ENCODE measurements at places on chromosomes 12 and 14.

DNA sequence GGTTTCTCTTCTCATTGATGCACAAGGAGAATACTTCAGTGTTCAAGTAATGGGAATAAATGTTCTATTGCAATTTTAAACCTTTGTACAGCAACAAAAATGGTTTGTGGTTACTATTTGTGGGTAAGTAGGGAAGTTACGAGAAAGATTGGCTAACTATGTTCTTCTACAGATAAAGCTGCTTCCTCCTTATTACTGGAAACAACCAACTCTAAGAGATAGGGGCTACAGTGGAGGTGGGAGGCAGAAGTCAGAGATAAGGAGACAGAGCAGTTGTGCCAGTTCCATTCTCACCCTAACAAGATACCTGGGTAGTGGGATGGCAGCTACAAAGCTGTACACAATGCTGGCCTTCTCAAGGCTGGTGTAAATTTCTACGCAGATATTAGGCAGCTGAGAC, 16.2 kb downstream of the NOXRED1 start:
- no peak for DNase-seq

GRCh38 chr14:32004300-32004699, 72.8 kb upstream of the ARHGAP5 start:
- no peak for DNase-seq

DNA sequence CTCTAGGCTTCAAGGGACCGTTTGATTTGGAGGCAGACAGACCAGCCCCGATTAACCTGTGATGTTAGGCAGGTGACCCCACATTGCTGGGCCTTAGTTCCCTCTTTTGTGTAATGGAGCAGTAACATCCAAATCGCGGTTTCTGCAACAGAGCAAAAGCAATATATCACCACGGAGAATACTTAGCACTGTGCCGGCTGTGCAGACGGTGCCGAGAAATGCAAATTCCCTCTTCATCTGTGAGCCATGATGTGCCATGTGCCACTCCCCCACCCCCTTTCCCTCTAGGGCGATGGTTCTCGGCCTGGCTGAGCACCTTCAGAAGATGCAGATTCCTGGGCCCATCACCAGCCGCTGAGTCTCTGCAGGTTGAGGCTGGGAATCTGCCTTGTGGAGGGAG, 10.9 kb downstream of the BCL7A start:
- no peak for DNase-seq

DNA sequence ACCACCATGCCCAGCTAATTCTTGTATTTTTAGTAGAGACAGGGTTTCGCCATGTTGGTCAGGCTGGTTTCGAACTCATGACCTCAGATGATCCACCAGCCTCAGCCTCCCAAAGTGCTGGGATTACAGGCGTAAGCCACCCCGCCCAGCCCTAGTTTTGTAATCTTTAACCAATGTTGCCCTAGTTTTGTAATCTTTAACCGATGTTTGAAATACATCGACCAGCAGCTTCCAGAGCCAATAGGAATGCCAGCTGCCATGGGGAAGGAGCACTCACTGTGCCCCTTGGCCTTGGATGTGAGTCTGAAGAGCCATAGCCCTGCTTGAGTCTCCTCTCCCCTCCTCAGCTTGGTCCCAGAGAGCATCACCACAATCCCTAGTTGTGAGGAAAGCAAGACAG, 209.3 kb upstream of the RGS6 start:
- no peak for DNase-seq

- DNase-seq, result no peak
Measured at GRCh38 chr12:40107803-40108620, 2.1 kb upstream of the SLC2A13 start.

DNA sequence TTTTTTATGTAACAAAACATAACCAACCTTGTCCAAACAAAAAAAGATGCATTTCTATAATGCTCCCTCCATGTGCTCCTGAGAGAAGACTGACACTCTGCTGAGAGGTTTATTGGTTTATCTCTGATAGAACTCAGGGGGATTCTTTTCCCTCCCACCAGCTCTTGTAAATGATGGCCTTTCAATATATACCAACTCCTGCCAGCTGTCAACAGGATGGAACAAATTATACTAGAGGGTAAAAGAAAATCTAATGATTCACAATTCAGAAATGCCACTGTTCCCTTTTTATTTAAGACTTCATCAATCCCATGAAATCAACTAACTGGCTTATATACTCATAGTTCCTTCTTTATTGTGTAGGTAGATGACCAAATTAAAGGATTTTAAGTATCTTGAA, 25.4 kb downstream of the PSMC1 start:
- DNase-seq, result no peak

DNA sequence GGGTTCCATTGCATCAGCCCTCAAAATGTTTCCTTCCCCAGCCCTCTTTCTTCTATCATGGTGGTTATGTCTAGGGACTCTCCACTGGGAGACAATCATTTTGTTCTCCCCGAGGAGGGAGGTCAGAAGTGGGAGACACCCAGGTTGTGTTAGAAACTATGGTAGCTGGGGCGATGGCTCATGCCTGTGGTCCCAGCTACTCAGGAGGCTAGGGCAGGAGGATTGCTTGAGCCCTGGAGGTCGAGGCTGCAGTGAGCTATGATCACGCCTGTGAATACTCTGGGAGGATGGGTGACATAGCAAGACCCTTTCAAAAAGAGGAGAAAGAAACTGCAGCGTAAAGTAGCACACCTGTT, 13.0 kb upstream of the LRRC23 start:
- DNase-seq, result no peak

GRCh38 chr14:91417983-91418386, 365 bp upstream of the CCDC88C start:
- DNase-seq, result peak; percentile 65

GRCh38 chr12:117038919-117039318, 60.3 kb downstream of the TESC start:
- DNase-seq, result no peak

DNA sequence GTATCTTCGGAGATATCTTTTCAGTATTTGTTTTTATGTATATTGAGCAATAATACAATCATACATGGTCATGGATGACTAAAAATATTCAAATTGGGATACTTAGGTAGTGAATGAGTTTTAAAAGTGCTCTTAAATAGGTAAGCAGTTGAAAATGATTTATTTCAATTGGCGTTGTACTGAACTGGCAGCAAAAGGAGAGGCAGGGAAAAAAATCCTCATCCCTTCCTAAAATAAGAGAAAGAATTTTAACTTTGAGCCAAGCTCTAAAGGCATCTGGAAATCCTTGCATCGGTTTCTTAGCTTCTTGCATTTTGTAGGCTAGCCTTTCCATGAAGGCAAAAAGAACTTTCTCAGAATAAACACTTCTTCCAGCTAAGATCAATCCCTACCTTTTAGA, 125.2 kb downstream of the MGST1 start:
- DNase-seq, result no peak

GRCh38 chr14:30240018-30240417, 312.4 kb upstream of the PRKD1 start:
- no peak for DNase-seq

- no peak for DNase-seq
Measured at GRCh38 chr14:96077983-96078624, 38.9 kb downstream of the C14orf132 start.

- no peak for DNase-seq
Measured at GRCh38 chr12:6963791-6964413, 6.6 kb downstream of the PHB2 start.

DNA sequence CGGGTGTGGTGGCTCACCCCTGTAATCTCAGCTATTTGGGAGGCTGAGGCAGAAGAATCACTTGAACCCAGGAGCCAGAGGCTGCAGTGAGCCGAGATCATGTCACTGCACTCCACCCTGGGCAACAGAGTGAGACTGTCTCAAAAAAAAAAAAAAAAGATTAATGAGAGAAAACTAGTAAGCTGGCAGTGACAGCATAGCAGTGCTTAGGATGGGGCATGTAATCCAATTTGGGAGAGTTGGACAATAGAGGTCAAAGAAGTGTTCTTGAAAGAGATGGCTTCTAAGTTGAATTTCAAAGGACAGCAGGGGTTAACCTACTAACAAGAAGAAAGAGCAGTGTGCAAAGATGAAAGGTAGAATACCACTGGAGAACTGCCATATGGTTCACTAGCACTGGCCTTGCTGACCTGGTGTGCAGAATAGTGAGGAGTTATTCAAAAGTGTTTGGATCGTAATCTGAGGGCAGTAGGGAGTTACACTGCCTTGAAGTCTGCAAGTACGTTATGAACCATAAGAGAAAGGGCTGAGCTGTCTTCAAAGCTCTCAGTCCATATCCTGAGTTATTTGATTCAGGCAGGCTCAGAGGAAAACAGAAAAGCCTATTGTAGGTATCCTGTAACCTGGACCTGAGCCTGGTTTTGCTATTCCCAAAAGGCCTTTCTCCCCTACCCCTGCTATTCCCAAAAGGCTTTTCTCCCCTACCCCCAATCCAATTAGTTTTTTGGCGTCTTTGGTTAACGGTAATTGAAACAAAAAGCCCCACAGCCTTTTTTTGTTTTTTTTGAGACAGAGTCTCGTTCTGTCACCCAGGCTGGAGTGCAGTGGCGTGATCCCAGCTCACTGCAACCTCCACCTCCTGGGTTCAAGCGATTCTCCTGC, 3.4 kb downstream of the XPOT start:
- peak; percentile 4 for DNase-seq

GRCh38 chr12:100842156-100842555, 47.6 kb downstream of the ANO4 start:
- no peak for DNase-seq

- DNase-seq, result peak; percentile 89
Measured at GRCh38 chr12:56987551-56988053, 18.7 kb downstream of the ZBTB39 start.

- DNase-seq, result no peak
Measured at GRCh38 chr14:76808011-76808410, 4.7 kb downstream of the ANGEL1 start.

GRCh38 chr12:8987685-8988084, 1.7 kb upstream of the KLRG1 start:
- DNase-seq, result no peak

GRCh38 chr12:4147031-4147481, 126.5 kb upstream of the CCND2 start:
- DNase-seq, result no peak

GRCh38 chr12:3646561-3647241, 106.2 kb downstream of the CRACR2A start:
- peak; percentile 33 for DNase-seq

DNA sequence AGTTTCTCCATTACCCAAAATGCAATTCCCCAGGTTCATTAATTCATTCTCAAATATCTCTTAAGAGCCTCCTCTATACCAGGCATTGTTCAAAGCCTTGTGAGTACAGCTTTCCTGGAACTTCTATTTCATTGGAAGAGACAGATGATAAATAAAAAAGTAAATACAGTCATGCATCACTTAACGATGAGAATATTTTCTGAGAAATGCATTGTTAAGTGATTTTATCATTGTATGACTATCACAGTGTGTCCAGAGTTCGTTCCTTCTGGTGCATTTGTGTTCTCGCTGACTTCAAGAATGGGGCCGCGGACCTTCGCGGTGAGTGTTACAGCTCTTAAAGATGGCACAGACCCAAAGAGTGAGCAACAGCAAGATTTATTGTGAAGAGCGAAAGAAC, 66.0 kb downstream of the ANO4 start:
- no peak for DNase-seq

GRCh38 chr12:13288501-13288900, 92.0 kb downstream of the EMP1 start:
- no peak for DNase-seq

- DNase-seq, result peak; percentile 40
Measured at GRCh38 chr12:22729957-22730443, 105.0 kb downstream of the ETNK1 start.

GRCh38 chr12:123148223-123148622, 2.7 kb downstream of the PITPNM2 start:
- no peak for DNase-seq

GRCh38 chr12:21676776-21677175, 19.1 kb upstream of the LDHB start:
- DNase-seq, result no peak

DNA sequence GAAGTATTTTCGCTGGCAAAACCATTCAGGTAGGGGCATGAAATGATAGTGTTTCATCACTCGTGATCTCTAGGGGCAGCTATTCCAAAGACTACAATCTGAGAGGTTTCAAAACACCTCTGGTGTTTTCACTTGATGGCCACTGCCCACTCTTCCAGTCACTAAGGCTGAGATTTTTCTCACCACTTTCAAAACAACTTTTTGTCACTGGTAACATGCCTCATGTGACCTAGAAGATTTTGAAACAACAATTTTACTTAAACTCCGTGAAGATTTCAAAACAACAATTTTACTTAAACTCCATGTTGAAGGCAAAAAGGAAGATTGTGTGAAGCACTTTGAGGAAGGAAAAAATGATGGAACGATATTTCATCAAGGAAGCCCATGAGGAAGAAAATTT, 1.2 kb upstream of the IRAK3 start:
- no peak for DNase-seq

- DNase-seq, result no peak
Measured at GRCh38 chr12:104524034-104524832, 67.5 kb downstream of the CHST11 start.

- DNase-seq, result no peak
Measured at GRCh38 chr12:124322271-124322998, 27.5 kb downstream of the RFLNA start.

DNA sequence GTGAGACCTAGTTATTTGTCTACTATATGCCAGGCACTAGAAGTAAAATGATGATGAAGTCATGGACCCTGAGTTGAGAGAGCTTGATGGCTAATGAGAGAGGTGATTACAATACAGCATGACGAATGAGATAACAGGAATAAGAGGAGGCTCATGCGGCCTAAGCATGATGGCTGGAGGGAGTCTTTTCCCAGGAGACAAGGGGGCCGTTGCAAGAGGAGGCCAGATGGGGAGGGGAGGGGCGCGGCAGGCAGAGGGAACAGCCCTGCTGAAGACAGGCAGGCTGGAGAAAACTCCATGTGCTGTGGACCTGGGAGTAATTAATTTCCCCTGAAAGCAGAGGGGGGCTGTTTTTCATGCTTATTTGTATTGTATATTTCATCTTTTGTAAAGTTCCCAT, 144.7 kb upstream of the RFLNA start:
- DNase-seq, result no peak

DNA sequence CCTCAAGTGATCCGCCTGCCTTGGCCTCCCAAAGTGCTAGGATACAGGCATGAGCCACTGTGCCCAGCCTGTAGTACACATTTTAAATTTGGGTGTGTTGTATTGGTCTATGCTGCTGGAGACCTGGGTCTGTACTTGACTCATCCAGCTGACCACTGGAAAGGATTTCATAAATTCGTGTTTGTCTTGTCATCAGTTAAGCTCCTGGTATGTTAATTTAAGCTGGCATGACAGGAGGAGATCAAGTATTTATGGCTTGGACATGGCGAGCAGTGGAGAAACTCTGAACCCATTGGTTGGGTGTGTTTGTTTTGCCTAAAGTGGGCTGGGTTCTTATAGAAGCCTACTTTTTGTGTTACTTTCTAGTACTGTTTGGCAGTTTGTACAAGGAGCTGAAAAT, 24.2 kb downstream of the YY1 start:
- DNase-seq, result no peak

GRCh38 chr12:115245020-115245419, 561.0 kb upstream of the TBX3 start:
- DNase-seq, result no peak

Measured in mesendoderm (in vitro differentiated cells).